AG04450 (cell line): ENCODE measurements at places on chromosomes 3 and 15. TPM values are rescaled to one million over a fixed set of nuclear protein-coding genes. Genes with fewer than 3 reads are reported as not detected.

Gene GOLGA6A
- polyA plus RNA-seq, result not detected in 2 replicates

Gene GLT8D1
- polyA plus RNA-seq, result 127 and 147 TPM in 2 replicates

Gene SLC25A26
- polyA plus RNA-seq, result 16.2 and 16.4 TPM in 2 replicates

Gene SPESP1
- 5.7 and 9.1 TPM in 2 replicates for polyA plus RNA-seq

Gene SCAANT1
- not detected in 2 replicates for polyA plus RNA-seq

Gene TMEM89
- polyA plus RNA-seq, result not detected in 2 replicates

Gene ACOX2
- polyA plus RNA-seq, result 27.8 and 30.8 TPM in 2 replicates

DNA sequence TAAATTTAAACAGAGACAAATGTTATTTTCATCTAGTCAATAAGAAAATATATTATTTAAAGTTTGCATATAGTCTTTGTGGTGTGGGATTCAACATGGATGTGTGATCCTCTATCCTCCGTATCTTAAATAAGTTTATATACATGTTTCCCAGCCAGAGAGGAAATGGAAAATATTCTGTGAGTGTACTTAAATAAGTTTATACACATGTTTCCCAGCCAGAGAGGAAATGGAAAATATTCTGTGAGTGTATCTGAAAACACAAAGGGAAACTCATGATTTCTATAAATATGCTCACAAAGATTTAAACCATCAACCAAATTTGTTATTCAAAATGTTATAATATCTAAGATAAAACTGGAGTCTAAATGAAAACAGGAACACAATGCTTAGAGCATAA is 110.0 kb upstream of the MELTF start:
- DNase-seq, result no peak

DNA sequence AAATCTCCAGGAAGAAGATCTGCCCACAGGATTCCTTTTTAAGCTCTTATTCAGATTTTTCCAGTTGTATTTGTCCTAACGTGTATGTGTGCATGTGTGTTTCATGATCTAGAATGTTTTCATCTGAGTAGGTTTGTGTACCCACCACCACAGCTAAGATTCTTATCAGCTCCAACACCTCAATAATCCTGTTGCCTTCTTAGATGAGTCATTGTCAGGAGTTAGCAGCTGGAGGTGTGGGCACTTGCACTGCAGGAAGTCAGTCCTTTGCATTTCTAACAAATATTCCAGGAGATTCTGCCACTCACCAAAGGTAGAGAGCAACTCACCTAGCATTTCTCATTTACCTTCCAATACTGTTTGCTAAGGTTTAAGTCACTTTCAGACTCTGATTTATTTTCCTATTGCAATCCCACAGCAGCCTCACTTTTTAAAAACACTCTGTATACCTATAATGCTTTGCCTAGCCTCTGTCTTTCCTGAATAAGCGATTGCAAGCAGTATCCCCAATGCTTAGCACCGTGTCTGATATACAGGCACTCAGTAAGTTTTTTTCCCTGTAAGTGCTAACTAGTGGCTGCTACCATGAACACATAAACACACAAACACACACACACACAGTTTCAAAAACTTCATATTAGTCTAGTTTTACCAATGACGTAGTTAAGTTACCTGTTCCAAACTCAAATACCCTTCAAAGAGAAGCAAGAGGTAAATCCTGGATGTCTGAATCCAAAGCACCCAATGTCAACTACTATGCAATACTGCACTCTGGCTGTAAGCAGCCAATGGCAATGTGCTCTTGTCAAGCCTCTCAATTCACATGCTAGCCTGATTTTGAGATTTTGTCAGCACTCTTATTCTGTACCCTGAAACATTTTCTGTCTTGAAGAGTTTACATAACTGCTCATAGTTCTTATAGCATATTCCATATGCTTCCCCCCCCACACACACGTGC is 713.5 kb upstream of the LMCD1 start:
- DNase-seq, result no peak

- DNase-seq, result no peak
Measured at GRCh38 chr15:64058279-64058678, 12.0 kb upstream of the DAPK2 start.

- DNase-seq, result no peak
Measured at GRCh38 chr3:87361271-87361670, 84.9 kb upstream of the POU1F1 start.

GRCh38 chr3:54670201-54671000 is 257.5 kb downstream of the LRTM1 start:
- DNase-seq, result no peak

DNA sequence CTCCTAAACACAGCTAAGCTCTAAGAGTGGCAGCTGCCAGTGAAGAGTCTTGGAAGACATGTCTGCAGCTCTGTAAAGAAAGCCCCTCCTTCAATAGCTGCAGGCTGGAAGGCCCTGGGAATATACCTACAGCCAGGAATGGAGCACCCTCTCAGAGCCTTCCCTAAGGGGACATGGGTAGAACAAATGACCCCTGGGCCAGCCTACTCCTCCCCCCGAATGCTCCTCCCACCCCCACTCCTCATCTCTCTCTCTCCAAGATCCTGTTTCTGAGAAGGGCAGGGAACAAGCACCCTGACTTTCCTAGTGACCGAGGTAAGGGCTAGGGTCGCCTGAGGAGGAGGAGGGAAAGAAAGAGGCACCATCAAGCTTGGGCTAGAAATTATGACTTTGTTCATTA is 20.7 kb downstream of the CPNE4 start:
- DNase-seq, result no peak

GRCh38 chr15:58381697-58382096 is 50.1 kb upstream of the LIPC start:
- DNase-seq, result no peak

- DNase-seq, result no peak
Measured at GRCh38 chr3:32238453-32239306, at the start of gene CMTM8. TSS of gene CMTM8 (plus strand) at chr3:32238680. CDS start at chr3:32238973, 293 bp downstream.
